RCC 7860 (cell line): ENCODE measurements at places on chromosomes 3 and 15.

DNA sequence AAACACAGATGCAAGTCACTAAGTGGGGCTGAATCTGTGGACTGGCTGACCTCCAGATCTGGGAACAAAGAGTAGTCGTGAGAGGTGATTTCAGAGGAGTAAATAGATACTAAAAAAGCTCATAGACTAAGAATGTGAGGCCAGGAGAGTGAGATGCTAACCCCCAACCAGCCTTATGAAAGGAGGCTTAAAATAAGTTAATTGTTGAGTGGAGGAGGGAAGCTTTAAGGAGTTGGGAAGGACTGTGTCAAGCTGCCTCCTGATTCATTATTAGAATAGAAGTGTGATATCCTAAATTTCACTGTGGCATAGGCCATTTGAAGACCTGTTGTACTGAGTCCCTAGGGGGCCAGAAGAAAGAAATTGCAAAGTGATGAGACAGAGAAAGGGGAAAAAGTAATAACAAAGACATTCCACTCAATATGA lies 107.6 kb downstream of the RBPMS2 start:
- DNase-seq = peak; percentile 11

DNA sequence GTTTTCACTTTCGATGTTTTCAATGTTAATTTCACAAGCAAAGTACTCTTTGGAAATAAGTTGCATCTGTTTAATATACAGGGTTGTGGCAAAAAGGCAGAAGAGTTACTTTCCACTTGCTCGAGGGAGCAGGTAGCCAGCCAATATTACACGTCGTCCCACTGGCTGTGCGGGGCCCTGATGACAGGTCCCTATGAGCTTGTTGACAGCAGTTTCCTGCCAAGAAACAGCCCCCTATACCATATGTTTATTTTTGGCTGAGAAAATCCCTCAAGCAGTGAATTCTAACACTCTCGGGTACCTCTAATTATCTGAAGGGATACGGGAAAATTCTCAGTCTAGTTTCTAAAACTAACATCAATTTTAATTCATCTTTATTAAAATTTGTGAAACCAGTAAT lies 116.8 kb upstream of the SGO1 start:
- no peak for DNase-seq

- no peak for DNase-seq
Measured at GRCh38 chr3:59867185-59868002, 817.6 kb upstream of the CFAP20DC start.

DNA sequence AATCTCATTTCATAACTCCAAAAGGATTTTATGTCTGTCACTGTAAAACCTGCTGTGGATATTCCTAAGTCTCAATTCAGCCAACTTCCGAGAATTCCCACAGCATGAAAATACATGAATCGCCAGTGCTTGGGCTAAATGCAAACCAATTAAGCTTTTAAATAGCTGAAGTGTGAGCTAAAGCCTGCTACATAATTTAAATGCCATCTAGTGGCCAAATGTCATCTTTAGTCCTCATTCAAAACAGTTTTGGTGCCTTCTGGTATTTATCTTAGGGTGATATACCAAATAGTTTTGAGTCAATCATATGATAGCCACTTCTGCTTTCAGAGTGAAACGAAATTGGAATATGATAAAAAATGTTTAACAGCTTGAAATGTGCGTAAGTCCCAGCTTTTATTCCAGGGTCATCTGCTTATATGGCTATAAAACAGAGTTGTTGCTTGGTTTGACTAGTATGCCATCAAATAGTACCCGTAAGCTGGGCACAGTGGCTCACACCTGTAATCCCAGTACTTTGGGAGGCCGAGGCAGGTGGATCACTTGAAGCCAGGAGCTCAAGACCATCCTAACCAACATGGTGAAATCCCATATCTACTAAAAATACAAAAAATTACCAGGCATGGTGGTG lies 41.8 kb upstream of the CCNL1 start:
- DNase-seq = peak; percentile 34

DNA sequence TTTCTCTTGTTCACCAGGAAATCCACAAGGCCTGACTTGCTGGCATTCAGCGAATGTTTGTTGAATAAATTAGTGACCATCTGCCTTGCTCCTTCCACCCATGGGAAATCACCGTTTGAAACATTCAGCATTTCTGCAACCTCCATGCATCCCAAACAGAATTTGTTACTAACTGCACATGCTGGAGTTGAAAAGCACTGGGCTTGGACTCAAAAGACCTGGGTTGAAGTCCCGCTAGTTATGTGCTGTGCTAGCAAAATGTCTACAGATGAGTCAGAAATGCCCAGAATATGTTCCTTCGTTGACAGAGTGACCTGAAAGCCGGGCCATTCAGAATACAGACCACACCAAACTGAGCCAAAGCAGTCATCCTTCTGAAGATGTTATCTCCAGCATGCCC lies 144.6 kb downstream of the ALDH1A2 start:
- no peak for DNase-seq

DNA sequence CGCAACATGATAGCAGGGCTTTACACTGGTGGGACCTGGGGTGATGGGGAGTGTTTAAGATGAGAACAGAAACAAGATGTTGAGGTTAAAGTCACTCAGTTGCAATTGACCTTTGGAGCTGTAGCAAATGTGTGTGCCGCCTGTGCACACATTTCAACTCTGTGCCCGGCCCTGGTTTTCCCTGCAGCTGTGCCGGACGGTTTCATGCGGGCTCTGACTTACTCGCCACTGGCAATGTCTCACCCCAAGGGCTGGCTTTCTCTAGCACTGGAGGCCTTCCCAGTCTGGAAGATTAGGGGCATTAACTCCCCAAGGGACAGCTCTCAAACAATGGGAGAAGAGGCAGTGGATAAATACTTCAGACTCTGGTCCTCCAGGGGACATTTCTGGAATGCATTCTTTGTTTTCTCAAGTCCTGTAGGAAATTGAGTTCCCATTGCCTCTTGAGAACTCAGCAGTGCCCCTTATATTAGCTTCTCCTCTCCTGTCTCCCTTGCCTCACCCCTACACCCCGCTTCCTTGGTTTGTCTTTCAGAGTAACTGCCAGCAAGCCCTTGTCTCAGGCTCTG lies 152.5 kb downstream of the EDEM1 start:
- DNase-seq = no peak

DNA sequence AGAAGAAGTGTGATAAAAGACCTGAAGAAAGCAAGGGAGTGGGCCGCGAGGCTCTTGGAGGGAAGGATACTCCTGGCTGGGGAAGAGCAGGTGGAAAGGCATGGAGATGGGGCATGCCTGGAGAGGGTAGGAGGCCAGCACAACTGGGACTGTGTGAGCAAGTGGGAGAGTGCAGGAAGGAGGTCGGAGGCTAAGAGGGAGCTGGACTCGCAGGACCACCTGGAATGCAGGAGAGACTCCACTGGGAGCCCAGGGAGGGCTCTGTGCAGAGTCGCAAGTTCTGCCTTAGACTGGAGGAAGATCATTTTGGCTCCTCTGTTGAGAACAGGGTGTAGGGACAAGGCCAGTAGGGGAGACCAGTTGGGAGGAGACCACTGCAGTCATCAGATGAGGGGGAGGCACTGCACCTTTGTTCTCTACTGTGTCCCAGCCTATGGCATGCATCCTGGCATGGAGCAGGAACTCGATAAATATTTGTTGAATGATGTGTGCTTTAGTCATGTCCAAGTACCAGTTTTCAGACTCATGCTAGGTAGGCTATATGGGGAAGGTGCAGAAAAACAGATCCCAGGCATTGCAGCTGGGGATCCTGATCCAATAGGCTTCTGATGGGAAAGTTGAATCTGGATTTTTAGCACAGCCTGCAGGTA lies 13.7 kb downstream of the FAM107A start:
- DNase-seq = peak; percentile 85

- DNase-seq = no peak
Measured at GRCh38 chr3:115350606-115351005, 203.5 kb upstream of the ZBTB20 start.

DNA sequence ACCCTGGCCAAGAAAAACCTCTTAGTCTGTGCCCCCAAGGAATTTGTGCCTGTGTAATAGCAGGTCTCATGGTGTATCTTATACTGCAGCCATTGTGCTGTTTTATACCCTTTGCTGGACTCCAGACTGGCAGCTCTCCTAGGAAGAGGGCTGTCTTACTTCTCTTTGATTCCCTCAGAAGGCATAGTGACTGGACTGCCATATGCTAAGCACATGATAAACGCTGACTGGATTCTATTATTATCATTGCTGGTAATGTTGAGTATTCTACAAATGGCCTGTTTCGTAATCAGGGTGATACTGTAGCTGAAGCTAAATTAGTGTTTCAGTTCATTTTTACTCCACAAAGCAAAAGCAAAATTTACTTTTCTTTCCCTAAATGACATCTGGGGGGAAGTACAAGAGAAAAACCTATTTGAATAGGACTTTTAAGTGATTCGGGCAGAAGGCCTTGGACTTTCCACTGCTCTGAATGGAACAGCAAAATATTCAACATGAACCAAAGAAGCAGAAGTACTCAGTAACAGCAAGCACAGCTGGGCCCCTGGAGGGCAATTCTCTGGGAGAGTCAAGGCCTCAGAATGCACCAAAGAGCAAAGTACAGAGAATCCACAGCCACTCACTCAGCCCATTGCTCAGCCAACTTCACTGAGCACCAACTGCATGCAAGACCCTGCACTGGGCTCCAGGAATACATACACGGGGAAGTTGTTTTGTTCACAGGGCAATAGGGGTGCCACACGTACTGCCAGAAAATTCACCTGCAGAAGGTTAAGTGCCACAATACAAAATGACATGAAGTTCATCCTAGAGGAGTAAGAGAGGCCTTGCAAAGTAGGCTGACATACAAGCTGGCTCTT lies 7.9 kb upstream of the BCL2A1 start:
- DNase-seq = no peak

DNA sequence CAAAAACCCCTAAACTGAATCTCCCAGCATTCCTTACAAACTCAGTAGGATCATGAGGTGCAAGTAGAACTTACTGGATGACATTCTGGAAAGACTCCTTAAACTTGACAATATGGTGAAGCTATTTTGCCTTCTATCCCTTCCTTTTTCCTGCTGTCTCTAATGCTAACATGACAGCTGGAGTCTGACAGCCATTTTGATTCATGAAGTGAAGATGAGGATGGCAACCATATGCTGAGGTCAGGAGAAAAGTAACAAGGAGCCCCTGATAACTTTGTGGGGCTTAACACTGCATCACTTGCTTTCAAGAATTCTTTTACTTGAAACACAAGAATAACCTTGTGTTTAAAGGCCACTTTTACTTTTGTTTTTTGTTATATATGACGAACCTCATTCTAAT lies 15.0 kb upstream of the NEK10 start:
- DNase-seq = no peak

DNA sequence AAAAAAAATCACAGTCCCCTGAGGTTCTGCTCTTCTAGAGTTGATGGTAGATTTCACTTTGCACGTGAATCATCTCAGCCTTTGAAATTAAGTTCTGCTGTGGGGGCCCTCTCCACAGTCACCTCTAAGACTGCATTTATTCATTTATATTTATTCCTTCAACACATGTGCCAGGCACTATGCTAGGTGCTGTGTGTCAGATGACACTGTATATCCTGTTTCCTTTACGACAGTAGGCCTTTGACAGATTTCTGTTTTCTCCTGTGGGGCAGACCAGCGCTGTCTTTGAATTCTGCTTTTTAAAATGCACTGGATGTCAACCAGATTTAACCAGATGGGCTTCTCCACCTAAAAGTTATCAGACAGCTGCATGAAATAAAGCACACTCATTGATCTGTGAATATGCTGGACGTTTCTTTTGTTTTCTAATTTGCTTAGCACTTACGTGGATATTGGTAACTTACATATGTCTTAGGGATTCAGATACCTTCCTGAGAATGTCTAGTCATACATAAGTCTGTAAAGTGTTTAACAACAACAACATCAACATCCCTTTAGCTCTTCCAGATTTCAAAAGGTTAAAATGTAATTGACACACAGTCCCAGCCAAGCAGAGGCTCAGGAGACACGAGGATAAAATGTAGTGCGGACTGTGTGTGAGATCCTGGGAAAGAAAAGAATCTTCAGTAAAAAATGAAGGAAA lies 525.5 kb upstream of the MCTP2 start:
- no peak for DNase-seq

GRCh38 chr3:112860898-112861297 lies 14.2 kb upstream of the CD200R1L start:
- no peak for DNase-seq

GRCh38 chr3:17390785-17391184 lies 351.6 kb downstream of the TBC1D5 start:
- no peak for DNase-seq

- no peak for DNase-seq
Measured at GRCh38 chr15:53618461-53618860, 141.0 kb downstream of the WDR72 start.

DNA sequence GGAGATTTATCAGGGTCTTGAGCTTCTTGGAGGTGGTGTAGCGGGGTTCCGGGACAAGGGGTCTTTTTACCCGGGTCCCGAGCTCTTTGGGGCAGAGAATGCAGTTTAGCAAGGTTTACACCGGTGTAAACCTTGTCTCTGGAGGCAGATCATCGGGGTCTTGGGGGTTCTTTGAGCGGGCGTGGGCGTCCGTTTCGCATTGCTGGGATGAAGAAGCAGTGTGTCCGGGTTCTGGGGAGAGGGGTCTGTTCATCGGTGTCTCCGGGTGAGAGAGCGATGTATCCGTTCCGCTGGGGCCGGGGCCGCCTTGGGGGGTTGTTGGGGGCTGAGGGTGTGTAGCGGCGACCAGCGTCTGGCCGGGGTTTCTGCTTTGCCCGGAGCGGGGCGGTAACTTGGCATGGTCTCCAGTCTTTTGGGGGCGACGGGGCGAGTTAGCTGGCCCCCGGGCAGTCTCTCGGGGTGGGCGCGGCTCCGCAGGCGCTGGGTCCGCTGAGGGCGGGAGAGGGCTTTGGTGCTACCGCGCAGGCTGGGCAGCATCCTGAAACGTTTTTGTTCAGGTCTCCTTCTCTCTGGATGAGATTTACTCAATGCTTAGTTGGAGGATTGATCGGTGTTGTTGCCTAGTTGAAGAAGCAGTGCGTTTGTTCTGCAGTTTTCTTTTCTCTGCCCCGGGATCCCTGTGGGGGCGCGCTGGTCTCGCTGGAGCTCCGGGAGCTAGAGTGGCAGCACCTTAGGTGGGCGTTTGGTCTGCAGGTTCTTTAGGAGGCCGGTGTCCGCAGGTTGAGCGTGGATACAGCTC lies 843 bp downstream of the GLCE start:
- DNase-seq = no peak

GRCh38 chr3:46321461-46322104 lies 32.3 kb upstream of the CCR2 start:
- no peak for DNase-seq

DNA sequence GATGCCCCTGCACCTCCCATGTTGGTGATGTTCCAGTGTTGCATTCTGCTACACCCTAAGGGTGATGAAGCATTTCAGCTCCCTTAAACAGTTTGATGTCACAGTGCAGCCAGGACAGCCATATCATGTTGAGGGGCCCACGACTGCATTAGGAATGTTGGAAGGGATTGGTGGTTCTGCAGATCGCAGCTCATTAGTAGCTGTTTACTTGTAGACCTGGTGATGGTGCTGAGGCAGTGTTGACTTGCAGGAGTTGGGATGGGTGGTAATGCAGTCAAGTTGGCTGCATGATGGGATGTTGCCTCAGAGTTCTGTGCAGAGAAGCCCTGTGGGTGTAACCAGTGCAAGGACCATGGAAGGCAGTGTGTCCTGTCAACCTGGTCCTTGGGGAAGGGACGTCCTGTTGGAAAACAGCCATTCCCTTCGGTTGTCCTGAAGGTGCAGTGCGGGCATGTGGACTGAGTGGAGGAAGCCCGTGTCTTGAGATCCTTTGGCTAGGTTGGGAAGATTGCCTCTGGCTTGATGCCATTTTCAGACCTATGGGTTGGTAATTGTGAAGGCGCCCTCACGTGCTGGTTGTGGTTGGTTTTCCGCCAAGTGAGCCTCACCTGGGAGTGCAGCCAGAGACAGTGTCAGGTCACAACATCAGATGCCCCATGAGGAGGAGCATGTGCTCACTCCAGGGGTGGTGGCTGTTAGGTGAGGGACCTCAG lies 100.7 kb downstream of the SNRPN start:
- no peak for DNase-seq

GRCh38 chr15:69615736-69616135 lies 163.1 kb downstream of the RPLP1 start:
- no peak for DNase-seq
